ENCODE measurements at places on chromosomes 11 and 22.

GRCh38 chr11:62295504-62295903 is 3.4 kb downstream of the SCGB1D4 start:
- no peak for DNase-seq

DNA sequence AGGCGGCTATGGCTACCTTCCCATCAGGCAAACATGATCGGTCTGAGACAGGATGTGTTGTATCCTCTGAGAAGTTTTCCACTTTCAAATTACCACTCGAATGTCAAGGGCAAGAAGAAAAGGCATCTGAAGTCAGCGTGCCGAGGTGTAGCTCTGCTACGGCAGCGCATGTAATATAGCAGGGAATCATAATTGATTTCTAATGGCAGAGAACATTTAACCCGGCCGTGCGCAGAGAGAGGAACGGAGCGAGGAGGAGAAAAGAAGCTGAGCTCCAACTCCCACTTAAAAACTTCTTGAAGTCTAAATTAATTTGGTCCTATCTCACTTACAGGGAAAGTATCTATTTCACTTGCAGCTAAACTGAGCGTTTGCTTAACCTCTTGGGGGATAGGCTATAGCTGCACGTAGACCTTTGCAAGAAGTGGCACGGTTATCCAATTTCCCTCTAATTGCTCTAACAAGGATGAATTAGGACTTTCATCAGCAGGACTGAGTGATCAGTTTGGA is 137.3 kb upstream of the KIRREL3 start:
- DNase-seq, result no peak

- no peak for DNase-seq
Observed at GRCh38 chr11:17699147-17700114, 19.9 kb upstream of the MYOD1 start.

DNA sequence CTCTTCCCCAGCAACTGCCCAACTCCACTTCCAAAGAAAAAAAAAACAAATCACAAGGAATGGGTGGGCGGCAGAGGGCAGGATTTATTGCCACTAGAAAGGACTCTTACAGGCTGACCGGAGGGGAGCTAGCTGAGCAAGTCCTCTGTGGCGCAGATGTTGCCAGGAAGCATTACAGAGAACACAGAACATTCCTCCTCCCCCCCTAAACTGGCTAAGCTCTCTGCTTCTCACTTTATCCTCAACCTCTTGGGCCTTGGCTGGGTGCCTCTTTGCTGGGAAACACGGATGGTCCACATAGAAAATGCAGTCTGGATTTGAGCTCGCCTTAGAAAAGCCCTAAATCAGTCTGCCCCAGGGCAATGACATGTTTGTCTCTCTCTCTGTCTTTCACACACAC is 12.6 kb upstream of the FJX1 start:
- no peak for DNase-seq

- no peak for DNase-seq
Observed at GRCh38 chr11:70307176-70307575, 36.7 kb downstream of the PPFIA1 start.

- no peak for DNase-seq
Observed at GRCh38 chr11:121300972-121301699, 8.6 kb downstream of the SC5D start.

- no peak for DNase-seq
Observed at GRCh38 chr11:33735271-33736147, 714 bp downstream of the CD59 start.

GRCh38 chr11:47373876-47374719 is 4.2 kb downstream of the SPI1 start:
- DNase-seq, result no peak

DNA sequence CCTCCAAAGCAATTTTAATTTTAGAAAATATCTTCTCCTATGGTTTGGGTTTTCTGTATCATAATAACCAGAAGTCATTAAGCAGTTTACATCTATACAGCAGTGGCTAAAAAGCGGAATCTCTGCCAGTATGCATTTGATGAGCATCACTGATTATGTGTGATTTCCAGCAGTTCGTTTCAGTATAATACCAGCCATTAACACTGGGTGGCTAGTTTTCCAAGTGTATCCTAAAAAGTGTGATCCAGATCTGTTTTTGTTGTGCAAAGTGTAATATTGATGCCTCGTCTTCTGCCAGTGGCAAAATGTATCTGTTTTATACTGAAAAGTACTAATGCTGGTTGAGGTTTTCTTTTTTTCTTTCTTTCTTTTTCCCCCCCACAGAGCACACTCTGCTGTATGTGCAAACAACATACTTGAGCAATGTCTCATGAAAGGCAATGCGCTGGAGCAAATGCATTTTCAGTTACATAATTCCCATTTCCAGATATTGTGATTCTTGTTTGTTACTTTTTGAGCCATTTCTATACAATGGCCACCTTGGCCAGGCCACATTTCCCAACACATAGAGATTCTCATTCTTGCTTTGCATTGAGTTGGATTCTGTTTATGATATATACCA is 64.2 kb downstream of the SLC36A4 start:
- DNase-seq, result peak; percentile 60

GRCh38 chr11:130161441-130162145 is 2.0 kb downstream of the ST14 start:
- no peak for DNase-seq

- no peak for DNase-seq
Observed at GRCh38 chr11:65569164-65569972, 909 bp upstream of the ZNRD2 start.

DNA sequence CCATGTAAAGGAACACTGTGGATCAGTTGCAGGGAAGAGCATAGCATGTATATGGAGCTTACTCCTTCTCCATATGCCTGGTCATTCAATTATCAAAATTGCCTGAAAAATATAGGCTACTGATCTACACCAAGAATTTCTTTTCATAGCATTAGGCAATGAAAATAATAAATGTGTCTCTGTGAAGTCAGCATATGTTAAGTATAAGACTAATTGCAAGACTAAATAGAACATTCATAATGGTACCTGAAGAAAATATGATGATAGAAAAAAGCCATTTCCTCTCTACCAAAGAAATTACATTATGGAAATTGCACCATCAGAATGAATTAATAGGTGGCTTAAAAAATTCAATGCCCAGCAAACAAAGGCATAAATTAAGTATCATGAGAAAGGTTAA is 584.7 kb downstream of the NELL1 start:
- no peak for DNase-seq

DNA sequence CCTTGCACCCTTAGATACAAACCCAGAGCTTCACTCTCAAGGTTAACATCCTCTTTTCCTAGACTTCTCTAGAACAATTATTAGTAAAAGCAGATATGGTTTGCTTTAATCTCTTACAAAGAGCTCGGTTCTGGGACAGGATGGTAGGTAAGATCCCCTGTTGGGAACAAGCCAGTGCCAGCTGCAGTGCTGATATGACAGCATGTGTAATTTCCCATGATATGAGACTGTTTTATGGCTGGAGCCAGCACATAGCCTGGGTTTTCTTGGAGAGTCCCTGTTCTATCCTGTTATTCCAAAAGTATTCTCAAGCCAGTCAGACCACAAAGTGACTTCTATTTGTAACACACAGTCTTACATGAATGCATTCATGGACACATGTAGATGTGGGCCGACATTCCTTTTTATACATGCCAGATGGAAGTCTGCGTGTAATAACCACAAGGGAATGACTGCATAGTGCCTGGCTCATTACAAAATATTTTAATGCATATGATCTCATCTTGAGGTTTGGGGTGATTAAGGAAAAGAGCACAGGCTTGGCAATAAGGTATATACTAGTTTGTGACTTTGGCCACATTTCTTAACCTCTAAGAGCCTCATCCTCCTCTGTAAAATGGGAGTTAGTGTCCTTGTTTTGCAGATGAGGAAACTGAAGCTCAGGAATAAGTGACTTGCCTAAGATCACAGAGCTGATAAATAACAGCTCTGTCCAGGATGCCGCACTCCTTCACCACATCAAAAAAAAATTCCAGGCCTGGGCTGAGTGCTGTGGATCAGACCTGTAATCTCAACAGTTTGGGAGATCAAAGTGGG is 21.8 kb downstream of the CLMP start:
- peak; percentile 98 for DNase-seq

DNA sequence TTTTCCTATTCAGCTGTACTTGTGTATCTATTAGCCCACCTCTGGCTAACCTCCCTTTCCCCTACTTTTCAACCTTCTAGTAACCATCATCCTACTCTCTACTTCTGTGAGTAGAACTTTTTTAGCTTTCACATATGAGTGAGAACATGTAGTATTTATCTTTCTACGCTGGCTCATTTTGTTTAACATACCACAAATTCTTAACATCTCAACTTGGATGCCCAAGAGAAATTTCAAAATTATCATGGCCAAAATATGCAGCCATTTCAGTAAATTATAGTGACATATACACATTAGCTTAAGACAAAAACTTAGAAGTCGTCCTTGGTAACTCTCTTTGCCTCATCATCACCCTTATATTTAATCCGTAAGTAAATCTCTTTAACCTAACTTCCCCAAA is 34.7 kb downstream of the LUZP2 start:
- DNase-seq, result peak; percentile 17

- DNase-seq, result no peak
Observed at GRCh38 chr11:73547706-73548595, 50.0 kb downstream of the FAM168A start.

- no peak for DNase-seq
Observed at GRCh38 chr11:132719684-132720083, 812.6 kb downstream of the OPCML start.

GRCh38 chr22:27312966-27313855 is 488.3 kb downstream of the MN1 start:
- DNase-seq, result no peak

- no peak for DNase-seq
Observed at GRCh38 chr22:20563466-20563906, 56.1 kb downstream of the MED15 start.

GRCh38 chr11:17736579-17736893 is 2.0 kb downstream of the KCNC1 start:
- no peak for DNase-seq

GRCh38 chr11:128559496-128560103 is 27.8 kb downstream of the ETS1 start:
- no peak for DNase-seq

DNA sequence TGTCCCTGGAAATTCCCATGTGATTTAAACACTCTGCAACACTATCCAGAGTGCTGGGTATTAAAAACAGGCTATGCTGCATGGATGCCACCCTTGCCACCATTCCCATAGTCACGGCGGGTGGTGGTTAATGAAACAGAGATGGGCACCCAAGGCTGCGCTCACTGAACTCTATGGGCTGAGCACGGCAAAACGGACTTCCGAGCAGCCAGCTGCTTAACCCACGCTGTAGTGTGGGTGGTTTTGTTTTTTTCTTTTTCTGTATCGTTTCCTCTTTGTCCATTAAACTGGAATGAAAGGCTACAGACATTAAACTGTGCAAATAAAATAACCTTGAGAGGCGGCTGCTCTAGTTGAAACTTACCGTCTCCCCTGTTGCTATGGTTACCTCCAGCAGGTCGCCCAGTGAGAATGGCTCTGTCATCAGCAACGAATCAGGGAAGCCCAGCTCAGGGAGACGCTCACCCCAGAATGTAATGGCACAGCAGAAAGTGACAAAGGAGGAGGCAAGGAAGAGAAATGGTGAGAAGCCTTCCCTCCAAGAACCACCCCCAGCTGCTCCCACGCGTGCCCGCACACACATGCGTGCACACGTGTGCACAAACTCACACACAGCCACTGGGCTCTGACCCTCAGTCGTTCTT is 102.1 kb downstream of the C11orf91 start:
- DNase-seq, result no peak

DNA sequence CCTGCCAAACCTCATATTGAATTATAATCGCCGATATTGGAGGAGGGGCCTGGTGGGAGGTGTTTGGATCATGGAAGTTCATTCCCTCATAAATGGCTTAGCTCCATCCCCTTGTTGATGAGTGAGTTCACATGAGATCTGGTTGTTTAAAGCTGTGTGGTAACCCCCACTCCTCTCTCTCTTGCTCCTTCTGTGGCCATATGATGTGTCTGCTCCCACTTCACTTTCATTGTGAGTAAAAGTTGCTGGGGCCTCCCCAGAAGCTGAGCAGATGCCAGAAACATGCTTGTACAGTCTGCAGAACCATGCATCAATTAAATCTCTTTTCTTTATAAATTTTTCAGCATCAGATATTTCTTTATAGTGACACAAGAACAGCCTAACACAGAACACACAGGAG is 929.0 kb upstream of the FAT3 start:
- DNase-seq, result no peak

DNA sequence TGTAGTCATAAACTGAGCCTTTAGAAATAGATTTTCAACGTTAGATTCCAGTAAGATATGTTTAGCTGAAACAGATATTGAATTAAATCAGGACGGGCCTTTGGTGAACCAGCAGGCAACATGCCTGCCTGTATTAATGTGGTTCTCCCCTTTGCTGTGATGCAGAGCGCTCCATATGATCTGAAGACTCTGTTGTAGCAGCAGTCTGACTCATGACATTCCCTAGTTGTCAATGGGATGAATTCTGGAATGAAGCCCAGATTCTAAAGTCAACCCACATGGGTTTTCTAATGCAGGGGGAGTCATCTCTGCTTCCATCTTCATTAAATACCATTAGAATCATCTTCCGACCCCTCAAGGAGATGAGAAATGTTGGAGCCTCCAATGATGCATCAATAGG is 864.5 kb downstream of the NTM start:
- DNase-seq, result peak; percentile 76

DNA sequence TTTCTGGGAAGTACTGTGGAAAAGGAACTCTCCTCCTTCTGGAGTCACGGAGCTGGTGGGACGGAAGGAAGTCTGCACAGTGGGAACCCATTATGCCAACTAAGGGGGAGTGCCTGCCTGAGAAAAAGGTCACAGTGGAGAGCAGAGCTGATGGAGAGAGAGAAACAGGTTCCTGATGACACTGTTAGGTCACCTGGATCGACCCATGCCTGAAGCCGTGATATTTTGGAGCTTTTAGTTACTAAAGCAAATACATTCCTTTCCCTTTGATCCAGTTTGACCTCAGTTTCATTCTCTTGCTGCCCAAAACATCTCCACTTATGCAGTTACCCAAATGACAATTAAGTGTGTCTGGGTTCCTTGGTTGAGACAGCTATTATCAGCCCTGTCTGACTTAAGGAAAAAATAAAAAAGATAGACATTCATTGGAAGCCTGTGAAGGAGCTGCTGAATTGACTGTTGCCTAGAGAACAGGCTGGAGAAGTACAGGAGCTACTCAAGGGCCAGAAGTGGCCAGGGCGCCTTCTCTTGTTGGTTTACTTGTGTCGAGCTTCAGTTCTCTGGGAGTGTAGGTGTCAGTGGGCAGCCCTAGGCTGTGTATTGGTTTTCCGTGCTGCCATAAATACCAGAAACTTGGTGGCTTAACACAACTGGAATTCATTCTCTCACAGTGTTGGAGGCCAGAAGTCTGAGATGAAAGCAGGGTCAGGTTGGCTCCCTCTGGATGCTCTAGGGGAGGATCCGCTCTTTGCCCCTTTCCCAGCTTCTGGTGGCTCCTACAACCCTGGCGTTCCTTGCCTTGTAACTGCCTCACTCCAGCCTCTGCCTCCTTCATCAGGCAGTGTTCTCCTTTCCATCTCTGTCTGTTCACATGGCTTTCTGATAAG is 13.6 kb downstream of the MRGPRD start:
- no peak for DNase-seq

- DNase-seq, result peak; percentile 30
Observed at GRCh38 chr11:30326114-30326778, 3.3 kb downstream of the ARL14EP start.

- DNase-seq, result no peak
Observed at GRCh38 chr11:58980159-58980843, 41.0 kb downstream of the GLYATL1 start.

Measured in non-pigmented ciliary epithelial cell (primary cell).